ENCODE measurements at places on chromosomes 1 and 21.
A peak's percentile ranks its signal among the peaks of the same experiment; 100 is the strongest.

DNA sequence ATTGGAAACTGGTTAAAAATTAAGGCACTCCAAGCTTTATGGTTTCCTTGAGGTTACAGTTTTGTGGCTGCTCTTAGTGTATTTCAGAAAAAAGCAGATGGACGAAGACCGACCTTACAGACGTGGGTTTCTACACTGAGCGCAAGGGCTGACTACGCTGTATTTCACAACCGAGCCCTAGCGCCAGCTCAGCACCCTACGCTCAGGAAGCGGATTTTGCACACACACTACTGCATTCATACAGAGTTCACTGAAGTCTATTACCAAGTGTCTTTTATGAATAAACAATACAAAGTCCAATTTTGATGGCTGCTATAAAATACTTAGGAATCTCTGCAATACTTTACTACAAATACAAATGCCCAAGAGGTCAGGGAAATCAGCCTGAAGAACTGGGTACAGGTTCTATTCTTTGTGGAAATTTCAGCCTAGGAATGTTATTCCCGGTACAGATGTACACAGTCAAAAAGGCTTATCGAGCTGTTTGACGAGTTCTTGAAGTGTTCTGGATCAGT lies 23.8 kb downstream of the PTTG1IP start:
- DNase-seq: no peak

GRCh38 chr21:25964015-25964414 lies 206.6 kb downstream of the APP start:
- DNase-seq: no peak

- no peak for DNase-seq
Measured at GRCh38 chr21:42027822-42028765, 17.9 kb upstream of the ZBTB21 start.

GRCh38 chr1:26754086-26754874 lies 33.5 kb upstream of the PIGV start:
- no peak for DNase-seq

GRCh38 chr1:231919886-231920285 lies 293.3 kb downstream of the DISC1 start:
- peak; percentile 25 for DNase-seq

- no peak for DNase-seq
Measured at GRCh38 chr1:206534552-206534951, 27.2 kb downstream of the RASSF5 start.

All from central memory CD4-positive, alpha-beta T cell (primary cell).